Peyer's patch (tissue), 4 donors: ENCODE measurements at places on chromosomes 2 and 18. TPM values are rescaled to one million over a fixed set of nuclear protein-coding genes. Genes with fewer than 3 reads are reported as not detected.
A peak's percentile ranks its signal among the peaks of the same experiment; 100 is the strongest.

The CRYBA2 gene
- 2.4 TPM for total RNA-seq

DNA sequence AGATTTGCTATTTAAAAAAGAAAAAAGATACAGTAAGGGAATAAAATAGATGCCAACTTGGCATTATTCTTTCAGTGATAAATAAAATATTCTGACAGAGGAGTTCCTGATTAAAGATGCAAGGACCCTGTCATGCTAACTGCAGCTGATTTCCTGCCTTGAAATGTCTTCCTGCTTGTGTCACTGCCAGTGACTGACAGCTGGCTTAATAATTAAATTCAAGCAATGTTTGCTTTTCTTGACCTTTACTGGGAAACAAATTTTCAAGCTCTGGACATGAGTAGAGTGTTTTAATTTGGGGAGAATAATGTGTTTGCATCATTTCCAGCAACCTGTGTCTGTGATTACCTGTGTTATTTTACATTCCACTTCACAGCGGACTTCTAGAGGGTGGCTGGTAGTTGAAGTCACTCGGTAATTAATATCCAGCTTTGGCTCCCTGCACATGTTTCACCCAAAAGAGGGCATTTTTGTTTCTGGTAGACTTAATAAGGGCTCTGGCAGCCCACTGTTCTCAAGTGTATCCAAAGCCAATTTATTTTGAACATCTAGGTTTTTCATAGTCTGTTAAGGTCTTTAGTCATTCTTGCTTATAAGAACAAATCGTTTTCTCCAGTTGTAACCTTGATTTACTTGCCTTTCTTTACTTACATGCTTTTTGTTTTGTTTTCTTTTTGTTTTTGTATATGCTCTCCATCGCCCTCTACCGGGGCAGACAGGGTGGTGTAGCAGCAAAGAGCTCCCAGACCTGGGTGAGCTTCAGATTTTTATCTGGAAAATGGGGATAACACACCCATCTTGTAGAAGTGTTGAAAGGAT, 48.5 kb upstream of the PROKR1 start:
- no peak overlapping the region for H3K27ac ChIP-seq
- H3K4me1 ChIP-seq = no peaks in the 10 kb centered on the region
- no peak overlapping the region for H3K4me3 ChIP-seq
- H3K36me3 ChIP-seq = no peaks in the 10 kb centered on the region
- DNase-seq = peak; percentile 67

GRCh38 chr2:19312949-19313348, 45.5 kb downstream of the OSR1 start:
- DNase-seq = no peak
- no peak overlapping the region for H3K4me3 ChIP-seq
- no peak overlapping the region for H3K27ac ChIP-seq
- H3K36me3 ChIP-seq = no peaks in the 10 kb centered on the region

- no peaks in the 10 kb centered on the region for H3K27me3 ChIP-seq
- no peak for DNase-seq
- no peaks in the 10 kb centered on the region for H3K4me1 ChIP-seq
- peak overlapping the region; percentile 77 for H3K27ac ChIP-seq
These were observed 1.1 kb downstream of the GLI2 start for GRCh38 chr2:120736624-120737339.

- H3K27me3 ChIP-seq = no peaks in the 10 kb centered on the region
- DNase-seq = no peak
- no peaks in the 10 kb centered on the region for H3K36me3 ChIP-seq
- no peaks in the 10 kb centered on the region for H3K4me1 ChIP-seq
- no peak overlapping the region for H3K27ac ChIP-seq
- H3K4me3 ChIP-seq = no peak overlapping the region
These were observed 42.0 kb upstream of the GPD2 start for GRCh38 chr2:156394033-156394741.
